ENCODE measurements at places on chromosomes 5 and 9.

GRCh38 chr9:18717759-18718158 lies 243.8 kb downstream of the ADAMTSL1 start:
- DNase-seq: no peak

GRCh38 chr5:42927730-42928129 lies 112.4 kb downstream of the ANXA2R start:
- DNase-seq: no peak

DNA sequence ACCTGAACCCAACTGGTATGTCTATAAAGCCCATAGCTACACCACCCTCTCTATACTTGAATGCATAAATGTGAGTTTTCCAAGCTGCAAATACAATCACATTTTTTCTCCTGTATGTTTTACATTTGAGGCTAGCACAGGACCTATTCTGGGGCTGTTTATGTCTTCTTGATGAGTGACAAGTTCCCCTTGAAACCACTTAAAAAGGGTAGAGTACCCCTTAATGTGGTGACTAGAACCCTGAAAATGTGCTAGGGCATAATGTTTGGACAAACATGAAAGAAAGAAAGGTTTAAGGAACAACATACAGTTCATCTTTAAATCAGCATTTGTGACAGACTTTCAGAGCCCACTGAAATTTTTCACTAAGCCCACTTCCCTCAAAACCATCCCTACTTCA lies 25.2 kb upstream of the GLIS3 start:
- no peak for DNase-seq

GRCh38 chr5:34533582-34534522 lies 122.3 kb upstream of the RAI14 start:
- peak; percentile 60 for DNase-seq

- no peak for DNase-seq
Measured at GRCh38 chr9:134211811-134212485, 47.6 kb upstream of the RNU6ATAC start.

DNA sequence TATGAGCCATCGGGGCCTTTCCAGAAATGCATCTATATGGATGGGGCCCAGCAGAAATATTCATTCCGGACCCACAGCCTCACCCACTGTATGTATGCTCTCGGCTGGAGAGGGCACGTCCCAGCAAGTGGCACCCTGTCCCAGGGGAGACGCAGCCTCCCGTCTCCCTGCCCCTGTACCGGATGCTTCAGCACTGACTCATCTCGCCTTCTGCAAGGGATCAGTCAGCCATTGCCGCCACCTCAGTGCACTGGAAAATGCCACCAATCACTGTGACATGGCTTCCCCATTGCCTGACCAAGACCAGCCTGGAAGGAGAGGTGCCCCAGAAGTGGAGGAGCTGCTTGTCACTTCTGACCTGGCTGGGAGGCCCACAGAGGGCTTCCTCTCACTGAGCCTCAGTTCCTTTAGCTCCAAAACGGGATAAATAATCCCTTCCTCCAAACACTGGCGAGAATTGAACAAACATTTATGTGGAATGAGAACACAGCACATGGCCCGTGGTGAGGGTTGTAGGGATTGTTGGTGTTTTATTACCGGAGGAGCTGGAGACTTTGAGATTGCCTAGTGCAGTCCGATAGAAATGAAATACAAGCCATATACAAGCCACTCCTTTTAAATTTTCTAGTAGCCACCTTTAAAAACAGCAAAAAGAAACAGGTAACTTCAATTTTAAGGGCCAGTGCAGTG lies 43.9 kb upstream of the ORM1 start:
- DNase-seq: no peak

DNA sequence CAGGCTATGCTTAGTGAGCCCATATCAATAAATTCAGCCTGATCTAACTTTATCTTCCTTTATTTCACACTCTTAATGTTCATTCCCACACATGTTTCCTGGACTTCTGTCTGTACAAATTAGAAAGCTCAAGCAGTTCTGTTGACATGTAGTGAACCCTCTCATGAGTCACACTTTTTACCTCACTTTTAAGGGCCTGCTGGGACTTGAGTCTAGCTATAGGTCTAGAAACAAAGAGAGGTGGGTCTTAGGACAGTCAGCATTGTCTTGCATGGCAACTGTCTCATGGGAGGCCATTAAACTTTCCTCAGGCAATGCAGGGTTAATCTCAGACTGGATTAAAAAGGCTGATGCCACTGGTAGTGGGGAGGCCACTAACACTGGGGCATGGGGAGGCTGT lies 8.6 kb upstream of the CCNH start:
- DNase-seq: no peak

GRCh38 chr9:68913054-68913453 lies 100.9 kb downstream of the PRKACG start:
- no peak for DNase-seq

GRCh38 chr9:127444283-127444920 lies 6.8 kb downstream of the RPL12 start:
- no peak for DNase-seq

DNA sequence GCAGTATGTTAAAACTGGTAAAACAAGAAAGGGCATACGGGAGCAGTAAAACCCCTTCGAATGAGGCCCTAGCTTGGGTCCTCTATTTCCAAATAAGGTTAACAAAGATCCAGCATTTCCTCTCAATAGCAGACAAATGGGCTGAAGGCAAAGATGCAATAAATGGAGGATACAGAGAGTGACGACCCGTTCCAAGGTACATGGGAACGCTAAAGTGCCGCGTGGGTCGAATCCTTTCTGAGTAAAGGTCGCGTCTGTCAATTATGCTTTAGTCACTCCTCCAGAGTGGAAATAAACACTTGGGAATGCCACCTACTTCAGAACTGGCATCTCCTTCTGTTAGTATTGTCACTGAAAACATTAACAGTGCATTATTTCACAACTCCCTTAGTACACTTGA lies 24.7 kb downstream of the ARL15 start:
- no peak for DNase-seq

Measured in activated naive CD4-positive, alpha-beta T cell treated with anti-CD3 and anti-CD28 coated beads for 36 hours (primary cell).